ENCODE measurements at places on chromosomes 7 and 10. TPM values are rescaled to one million over a fixed set of nuclear protein-coding genes. Genes with fewer than 3 reads are reported as not detected.

DNA sequence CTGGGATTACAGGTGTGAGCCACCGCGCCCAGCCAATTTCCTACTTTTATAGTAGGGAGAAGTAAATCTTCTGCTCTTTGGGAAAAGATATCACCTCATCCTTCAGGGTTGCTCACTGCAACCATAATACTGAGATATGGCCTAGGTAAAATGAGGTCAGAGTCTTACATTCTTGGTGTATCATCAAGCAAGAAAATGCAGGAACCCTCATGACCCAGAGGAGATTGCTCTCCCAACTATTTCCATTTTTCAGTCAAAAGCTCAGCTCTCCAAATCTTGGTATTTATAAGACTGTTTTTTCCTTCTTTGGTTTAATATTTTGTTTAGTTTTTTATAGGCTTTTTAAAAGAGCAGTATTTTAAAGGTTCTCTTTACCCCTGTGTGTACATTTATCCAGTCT is 20.9 kb upstream of the PHYHIPL start:
- H3K27ac ChIP-seq: no peak overlapping the region
- no peak overlapping the region for H3K4me3 ChIP-seq
- DNase-seq: no peak

GRCh38 chr7:20307119-20307518 is 23.6 kb upstream of the ITGB8 start:
- no peaks in the 10 kb centered on the region for H3K36me3 ChIP-seq
- no peak for DNase-seq
- H3K27me3 ChIP-seq: no peaks in the 10 kb centered on the region
- H3K4me3 ChIP-seq: no peak overlapping the region
- no peak overlapping the region for H3K27ac ChIP-seq

DNA sequence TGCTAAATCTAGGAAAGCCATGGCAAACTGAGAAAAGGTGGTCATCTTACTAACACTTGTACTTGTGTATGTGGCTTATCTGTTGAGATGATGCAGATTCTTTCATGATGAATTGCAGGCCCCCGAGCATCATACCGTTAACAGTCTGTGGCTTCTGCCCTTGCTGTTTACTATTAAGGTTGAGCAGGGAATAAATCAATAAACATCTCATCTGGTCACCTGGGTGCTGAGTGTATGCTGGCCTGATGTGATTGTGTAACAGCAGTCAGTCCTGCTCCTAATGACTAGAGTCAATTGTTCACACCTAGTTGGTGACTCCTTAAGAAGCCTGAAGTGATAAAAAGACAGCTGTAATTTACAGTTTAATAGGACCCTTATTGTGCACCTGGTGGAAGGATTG is 8.3 kb upstream of the GNAT3 start:
- H3K27ac ChIP-seq: no peak overlapping the region
- peaks cover 3% of the 10 kb centered on the region for H3K36me3 ChIP-seq
- H3K4me3 ChIP-seq: no peak overlapping the region

The MKI67 gene
- total RNA-seq: 141 TPM

Data from natural killer cell treated with Interleukin-12 subunit alpha and Interleukin-12 subunit beta and Interleukin-15 and Interleukin-18, amount 100 ng/mL, for 72 hours (primary cell).